Calu3 (cell line): ENCODE measurements at places on chromosomes 2 and 18. TPM values are rescaled to one million over a fixed set of nuclear protein-coding genes. Genes with fewer than 3 reads are reported as not detected.

- DNase-seq, result no peak
Observed at GRCh38 chr2:209253544-209253943, 170.3 kb upstream of the MAP2 start.

B3GNT7 gene
- total RNA-seq, result 8.9 and 14.4 TPM in 2 replicates

- no peak for DNase-seq
Observed at GRCh38 chr18:3284501-3284900, 22.6 kb downstream of the MYL12B start.

- DNase-seq, result no peak
Observed at GRCh38 chr2:203904022-203904421, 32.5 kb upstream of the ICOS start.

DNA sequence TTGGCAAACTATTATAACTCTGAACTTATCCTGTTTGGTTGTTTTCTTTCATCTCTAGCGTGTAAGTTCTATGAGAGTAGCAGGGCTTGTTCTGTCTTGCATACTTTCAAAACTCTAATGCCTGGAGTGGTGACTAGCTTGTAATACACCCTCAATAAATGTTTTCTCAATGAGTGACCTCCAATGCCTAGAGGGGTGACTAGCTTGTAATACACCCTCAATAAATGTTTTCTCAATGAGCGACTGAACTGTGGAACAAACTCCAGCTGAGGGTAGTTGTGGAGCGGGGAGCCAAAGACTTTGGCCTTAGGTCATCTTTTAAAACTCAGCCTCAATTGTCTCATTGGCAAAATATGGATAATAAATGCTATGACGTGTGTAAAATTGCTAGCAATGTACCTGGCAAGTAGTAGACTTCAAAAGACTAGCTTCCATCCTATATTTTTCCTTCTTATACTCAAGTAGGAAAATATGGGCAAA, 1.8 kb downstream of the GPD2 start:
- no peak for DNase-seq

DNA sequence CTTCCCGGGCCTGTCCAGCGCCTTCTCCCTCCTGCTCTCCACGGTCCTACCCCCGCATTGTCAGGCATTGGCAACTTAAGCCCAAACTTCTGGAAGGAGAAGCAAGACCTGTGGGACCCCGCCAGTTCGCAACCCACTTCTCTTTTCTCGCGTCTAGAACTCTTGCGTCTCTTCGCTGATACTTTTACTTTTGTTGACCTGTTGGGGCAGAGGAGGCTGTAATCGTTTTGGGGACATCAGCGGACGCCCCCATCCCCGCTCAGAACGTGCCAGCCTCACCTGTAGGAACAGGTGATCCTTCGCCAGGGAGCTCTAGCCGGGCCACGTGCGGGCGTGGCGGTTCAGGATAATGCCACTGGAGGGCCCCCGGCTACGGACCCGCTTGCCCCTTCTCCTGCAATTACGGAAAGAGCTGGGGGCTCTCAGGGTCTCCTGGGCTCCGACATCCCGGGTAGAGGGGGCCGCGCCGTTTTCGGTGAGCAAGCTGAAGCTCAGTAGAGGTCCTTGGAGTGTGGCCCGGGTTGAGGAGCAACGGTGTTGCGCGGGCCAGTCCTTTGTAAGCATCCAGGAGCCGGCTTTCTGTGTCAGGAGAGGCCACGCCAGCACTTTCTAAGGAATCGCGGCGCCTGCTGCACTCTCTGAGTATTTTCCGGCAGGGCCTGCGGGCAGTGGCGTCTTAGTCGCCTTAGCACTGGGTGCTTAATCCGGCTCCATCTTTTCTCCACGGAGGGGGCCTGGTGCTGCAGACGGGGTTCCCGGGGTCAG, 1.6 kb downstream of the MTCL1 start:
- DNase-seq, result peak; percentile 70

DNA sequence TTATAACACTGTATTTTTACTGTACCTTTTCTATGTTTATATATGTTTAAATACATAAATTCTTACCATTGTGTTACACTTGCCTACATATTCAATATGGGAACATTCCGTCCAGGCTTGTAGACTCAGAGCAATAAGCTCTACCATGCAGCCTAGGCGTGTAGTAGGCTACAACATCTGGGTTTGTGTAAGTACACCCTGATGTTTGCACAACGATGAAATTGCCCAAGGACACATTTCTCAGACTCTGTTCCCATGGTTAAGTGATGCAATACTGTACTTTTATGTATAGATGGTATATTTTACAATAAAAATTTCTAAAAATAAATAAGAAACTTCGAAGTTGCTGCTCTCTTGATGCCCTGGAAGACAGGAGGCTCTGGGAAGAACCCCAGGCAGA, 38.4 kb downstream of the YPEL5 start:
- DNase-seq, result no peak

DNA sequence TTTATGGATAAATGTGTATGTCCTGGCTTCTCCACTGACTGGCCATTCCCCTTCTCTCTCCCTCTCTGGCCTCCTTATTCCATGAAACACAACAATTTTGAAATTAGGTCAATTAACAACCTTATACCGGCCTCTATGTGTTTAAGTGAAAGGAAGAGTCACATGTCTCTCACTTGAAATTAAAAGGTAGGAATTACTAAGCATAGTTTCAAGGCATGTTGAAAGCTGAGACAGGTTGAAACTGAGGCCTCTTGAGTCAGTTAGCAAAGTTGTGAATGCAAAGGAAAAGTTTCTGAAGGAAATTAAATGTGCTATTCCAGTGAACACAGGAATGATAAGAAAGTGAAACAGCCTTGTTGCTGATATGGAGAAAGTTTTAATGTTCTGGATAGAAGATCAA, 69.7 kb downstream of the ADAM23 start:
- no peak for DNase-seq

- DNase-seq, result peak; percentile 61
Observed at GRCh38 chr2:86274918-86275275, 62.5 kb downstream of the REEP1 start.

DNA sequence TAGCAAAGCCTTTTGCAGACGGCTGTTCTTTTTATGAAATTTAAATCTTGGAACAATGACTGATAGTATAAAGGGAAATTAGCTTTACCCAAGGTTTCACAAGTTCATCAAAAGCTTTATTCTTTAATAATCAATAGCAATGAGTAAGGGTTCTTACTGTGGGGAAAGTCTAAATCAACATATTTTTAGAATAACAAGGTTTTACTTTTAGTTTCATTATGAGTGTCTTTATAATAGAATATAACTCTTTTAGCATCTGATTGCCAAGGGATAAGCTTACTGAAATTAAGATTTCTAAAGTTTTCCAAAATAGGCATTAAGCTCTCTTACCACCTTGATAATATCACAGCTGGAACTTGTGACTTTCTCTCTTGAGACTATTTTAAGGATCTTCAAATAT, 1489.7 kb downstream of the LRP1B start:
- no peak for DNase-seq

- peak; percentile 93 for DNase-seq
Observed at GRCh38 chr2:219684721-219685689, 57.6 kb downstream of the SLC4A3 start.

DNA sequence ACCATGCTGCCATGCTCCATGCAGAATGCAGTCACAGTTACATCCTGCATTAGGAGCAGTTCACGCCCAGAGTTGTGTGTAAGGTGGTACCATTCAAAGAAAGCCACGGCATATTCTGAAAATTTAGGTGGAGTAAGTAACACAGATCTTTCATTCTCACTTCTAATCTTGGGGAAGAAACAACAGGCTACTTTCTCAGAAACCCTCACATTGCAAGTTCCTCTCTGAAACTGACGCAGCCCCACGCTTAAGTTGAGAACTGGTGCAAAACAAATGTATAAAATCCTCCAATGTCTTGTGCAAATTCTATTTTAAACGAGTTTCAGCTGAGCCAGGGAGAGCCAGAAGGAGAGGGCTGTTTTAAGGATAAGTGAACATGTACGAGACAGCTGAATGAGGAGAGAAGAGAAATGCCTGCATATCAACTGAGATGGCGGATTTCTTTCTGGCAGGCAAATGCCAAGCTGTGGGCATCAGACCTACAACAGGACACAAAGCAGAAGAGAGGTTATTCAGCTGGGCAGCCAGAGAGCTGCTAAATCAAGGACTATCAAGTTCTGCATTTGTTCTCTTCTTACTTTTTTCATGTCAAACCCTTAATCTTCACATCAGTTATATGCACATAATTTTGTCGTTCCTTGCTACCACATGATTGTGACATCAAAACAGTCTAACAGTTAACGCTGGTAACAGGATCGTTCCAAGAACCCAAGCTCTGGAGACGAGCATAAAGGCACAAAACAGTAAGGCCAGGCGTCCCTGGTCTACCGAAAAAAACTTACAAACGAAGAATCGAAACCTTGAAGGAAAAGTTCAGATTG, 6.4 kb downstream of the ARL4C start:
- DNase-seq, result no peak

GRCh38 chr2:155653176-155653575, 679.3 kb downstream of the NR4A2 start:
- DNase-seq, result no peak

MAP2 gene
- 9.5 and 11.2 TPM in 2 replicates for total RNA-seq

GRCh38 chr18:58495207-58495606, 133.7 kb downstream of the ALPK2 start:
- DNase-seq, result no peak

GRCh38 chr2:201467666-201468065, 16.1 kb downstream of the STRADB start:
- no peak for DNase-seq

DNA sequence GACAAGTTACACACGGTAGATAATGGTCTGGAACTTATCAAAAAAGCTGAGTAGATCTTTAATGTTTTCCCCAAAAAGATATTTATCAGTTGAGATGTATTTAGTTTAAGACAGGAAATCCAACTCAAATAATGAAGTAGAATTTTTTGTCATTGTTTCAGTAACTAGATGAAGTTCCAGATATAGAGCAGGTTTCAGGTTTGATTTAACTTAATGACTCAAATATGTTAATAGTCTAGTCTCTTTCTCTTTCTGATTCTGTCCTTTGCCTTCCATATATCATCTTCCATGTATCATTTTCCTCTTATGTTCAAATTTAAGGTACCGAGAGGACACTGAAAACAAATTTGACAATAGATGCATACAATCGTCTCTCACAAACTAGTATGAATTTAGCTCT, 23.6 kb upstream of the DOCK10 start:
- DNase-seq, result no peak

DNA sequence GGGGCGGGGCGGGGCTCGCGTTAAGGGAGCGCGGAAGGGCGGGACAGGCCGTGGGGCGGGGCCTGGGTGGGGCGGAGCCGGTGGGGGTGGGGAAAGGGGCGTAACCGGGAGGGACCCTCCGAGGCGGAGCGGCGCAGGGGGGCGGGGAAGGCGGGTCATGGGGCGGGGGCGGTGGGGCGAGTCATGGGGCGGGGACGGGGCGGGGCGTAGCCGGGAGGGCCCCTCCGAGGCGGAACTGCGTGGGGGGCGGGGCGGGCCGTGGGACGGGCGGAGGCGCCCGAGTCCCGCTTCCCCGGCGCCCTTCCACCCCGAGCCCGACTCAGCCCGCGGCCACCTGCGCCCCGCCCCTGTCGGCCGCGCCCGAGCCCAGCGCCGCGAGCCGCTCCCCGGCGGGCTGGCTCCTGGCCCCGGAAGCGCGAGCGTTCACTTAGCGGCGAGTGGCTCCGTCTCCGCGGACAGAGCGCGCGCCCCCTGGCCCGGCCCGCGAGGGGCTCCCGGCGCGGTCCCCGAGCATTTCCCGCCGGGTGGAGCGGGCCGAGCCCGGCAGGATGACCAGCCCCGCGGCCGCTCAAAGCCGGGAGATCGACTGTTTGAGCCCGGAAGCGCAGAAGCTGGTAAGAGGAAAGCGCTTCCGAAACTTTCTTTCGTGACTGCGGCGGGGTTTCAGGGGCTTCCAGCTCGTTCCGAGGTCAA, 64.7 kb downstream of the LRRFIP1 start:
- peak; percentile 98 for DNase-seq

CCL20 gene
- total RNA-seq, result 25.4 and 39.9 TPM in 2 replicates

DSG4 gene
- total RNA-seq, result not detected in 2 replicates

ODC1 gene
- total RNA-seq, result 78.4 and 85.7 TPM in 2 replicates

DNA sequence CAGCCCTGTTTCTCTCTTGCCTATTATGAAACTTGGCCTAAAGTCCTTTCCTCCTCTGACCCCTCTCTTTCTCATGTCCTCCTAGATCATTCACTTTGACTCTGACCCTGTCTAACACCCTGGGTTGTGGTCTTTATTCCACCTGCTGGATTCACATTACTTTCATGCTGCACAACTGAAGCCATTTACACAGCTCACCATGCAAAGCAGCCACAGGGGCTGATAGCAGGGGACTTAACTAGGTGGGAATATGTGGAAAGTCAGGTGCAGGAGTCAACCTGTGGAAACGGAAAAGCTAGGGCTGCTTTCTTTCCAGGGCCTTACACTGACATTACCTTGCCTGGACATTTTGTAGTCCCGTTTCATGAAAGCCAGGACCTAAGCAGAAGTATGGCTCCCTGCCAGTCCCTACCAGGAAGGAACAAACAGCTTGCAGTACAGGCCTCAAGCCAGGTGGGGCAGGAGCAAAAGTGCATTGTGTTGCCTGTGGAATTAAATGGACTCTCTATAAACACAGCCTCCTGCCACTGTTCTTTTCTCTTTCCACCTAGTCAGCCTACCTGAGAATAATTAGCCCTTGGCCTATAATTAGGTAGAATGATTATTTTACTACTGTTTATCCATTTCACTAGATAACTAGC, 11.8 kb downstream of the MAPRE3 start:
- DNase-seq, result peak; percentile 79

- no peak for DNase-seq
Observed at GRCh38 chr2:239285071-239285931, 115.5 kb downstream of the HDAC4 start.

DNA sequence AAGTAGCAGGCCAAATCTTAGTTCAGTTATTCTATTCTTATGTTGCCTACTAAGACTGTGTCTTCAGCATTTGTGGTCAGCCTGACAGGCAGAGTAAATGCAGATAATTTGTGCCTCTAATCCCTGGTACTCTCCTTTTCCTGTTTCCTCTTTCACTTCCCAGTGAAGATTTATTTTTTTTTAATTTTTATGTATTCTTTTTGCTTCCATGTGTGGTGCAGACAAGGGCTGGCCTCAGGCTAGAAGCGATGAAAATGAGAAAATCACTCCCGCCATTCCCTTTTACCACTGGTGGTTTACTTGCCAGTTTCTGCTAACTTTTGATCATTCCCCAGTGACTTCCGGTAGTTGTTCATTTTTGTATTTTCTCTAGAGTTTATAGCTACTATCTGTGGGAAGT, 30.9 kb downstream of the DSEL start:
- no peak for DNase-seq

- DNase-seq, result no peak
Observed at GRCh38 chr2:73489053-73489452, 103.4 kb downstream of the ALMS1 start.

GRCh38 chr18:22446911-22447310, 29.2 kb upstream of the CTAGE1 start:
- DNase-seq, result no peak

DNA sequence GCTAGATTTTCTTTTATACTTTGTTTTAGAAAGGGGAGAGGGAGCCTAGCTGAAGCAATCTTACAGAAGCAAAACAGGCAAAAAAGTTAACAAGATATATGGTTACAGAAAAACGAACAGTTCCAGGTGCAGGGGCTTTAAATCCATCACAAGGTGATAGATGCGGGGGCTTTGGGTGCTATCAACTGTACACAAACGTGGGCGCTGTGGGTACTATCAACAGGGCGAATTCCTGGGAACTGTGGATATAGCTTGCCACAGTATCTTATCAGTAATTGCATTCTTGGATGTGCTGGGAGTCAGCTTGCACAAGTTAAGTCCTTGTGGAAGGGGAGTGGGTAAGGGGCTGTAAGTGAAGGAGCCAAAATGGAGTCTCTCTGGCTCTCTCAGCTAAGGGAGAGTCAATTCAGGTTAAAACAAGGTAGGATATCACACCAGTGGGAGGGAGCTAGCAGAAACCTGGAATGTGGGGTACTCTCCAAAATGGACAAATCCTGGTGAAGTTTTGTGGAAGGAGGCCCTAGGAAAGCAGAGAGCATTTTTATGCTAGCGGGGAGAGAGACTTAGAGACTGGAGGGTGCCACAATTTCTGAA, 325.8 kb upstream of the SPHKAP start:
- DNase-seq, result no peak
